ENCODE measurements at places on chromosomes 6 and 20. TPM values are rescaled to one million over a fixed set of nuclear protein-coding genes. Genes with fewer than 3 reads are reported as not detected.

The PAK5 gene
- total RNA-seq: 0.06 TPM

The HLA-DMB gene
- total RNA-seq: 60.2 TPM

The ZNF391 gene
- 6.2 TPM for total RNA-seq

The HSPA1B gene
- total RNA-seq: 1,232 TPM

The LEMD2 gene
- total RNA-seq: 47.1 TPM

The OR12D3 gene
- total RNA-seq: not detected

The RRAGD gene
- 57.9 TPM for total RNA-seq

Data from metanephros (tissue), 2 donors.